Activated CD8-positive, alpha-beta memory T cell treated with anti-CD3 and anti-CD28 coated beads for 4 hours (primary cell): ENCODE measurements at places on chromosomes 3 and 15.

GRCh38 chr3:127071597-127072001 is 88.7 kb downstream of the PLXNA1 start:
- no peak for DNase-seq

DNA sequence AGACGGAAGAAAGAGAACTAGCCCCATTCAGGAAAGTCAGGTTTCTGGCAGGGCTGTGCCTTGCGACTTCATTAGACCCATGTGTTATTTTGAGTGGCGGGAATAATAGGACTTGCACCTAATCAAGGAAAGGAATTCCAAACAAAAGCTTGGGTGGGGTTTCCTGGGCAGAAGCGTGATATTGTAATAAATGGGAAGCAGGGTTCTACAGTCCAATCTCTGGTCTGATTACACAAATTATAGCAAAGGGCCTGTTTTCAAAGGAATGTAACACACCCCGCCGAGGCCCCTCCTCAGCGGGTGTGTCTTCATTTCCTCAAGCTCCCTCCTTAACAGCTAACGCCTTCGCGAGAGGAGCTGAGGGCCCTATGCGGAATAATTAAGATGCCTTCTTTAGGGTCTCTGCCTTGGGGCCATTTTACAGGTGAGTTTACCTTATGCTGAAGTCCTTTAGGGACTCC is 396.0 kb upstream of the C2CD4B start:
- DNase-seq = no peak

DNA sequence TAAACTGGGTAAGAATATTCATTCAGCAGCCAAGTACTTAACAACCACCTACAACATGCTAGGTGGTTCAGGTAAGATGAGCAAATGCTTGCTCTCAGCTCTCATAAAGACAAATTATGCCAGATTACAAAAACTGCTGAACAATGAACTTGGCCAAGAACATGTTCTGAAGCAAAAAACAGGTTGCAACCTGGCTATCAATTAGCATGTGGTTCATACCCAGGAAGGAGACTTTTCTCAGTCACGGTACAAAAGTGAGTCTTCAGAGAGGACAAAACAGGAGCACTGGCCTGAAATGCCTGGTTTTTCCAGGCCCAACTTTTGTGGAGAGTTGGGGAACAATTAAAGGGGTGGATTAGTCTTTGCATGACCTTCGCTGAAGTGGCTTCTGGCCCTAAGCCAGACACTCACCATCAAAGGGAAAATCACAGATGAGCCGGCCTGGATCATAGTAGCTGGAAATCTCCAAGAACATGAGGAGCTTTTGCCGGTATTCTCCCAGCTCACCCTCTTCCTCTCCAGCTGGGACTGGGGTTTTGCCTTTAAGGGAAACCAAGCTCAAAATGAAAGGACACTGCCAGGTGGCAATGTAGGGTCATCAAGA is 7.6 kb upstream of the PLA2G4F start:
- no peak for DNase-seq

DNA sequence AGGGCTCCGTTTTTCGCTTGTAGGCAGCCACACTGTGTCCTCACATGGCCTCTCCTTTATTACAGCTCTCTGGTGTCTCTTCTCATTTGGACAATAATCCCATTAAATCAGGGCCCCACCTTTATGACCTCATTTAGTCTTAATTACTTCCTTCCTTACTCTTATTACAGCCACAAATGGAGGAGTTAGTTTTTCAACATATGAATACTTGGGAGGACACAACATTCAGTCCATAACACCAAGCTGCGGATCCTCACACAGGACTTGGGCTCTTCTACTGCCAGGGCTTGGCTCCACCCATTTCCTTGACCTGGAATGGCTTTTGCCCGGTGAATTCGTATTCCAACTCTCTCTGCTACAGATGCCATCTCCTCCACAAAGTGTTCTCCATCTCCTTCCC is 74.3 kb upstream of the SLC7A14 start:
- DNase-seq = no peak

DNA sequence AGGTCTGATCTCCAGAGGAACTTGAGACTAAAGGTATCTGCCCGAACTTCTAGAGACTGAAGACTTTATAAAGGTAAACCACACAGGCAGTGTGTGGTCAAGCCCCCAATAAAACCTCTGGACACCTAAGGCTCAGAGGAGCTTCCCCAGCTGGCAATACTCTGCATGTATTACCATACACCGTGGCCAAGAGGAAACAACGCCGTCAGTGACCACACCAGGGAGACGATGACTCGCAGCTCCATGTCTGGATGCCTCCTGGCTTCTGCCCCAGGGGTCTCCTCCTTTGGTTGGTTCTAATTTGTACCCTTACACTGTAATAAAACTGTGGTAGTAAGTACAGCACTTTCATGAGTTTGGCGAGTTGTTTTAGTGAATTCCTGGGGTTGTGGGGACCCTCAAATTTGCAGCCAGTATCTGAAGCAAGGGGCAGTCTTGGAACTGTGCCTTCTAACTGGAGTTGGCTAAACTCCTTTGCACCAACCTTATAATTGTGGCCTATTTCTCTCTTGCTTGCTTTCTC is 32.1 kb upstream of the BCL2L10 start:
- no peak for DNase-seq

DNA sequence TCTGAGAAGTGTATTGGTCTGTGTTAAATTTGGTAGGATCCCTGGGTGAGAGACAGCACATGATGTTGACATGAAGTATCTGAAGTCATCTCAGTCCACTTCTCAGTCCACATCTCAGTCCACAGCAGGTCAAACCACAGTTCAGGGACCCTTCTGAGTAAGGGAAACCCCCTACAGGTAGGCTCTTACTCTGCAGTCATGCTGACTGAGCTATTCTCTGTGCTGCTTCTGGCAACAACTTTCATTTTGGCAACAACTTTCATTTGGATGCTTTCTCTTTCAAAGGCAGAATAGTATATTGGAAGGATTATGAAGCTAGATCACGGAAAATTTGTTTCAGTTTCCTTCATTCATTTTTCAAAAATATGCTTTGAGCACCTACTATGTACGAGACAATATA is 178.2 kb upstream of the GOLIM4 start:
- DNase-seq = no peak

- no peak for DNase-seq
Measured at GRCh38 chr15:90530250-90531051, 728 bp downstream of the CRTC3 start.
